ENCODE measurements at places on chromosomes 12 and 14.

DNA sequence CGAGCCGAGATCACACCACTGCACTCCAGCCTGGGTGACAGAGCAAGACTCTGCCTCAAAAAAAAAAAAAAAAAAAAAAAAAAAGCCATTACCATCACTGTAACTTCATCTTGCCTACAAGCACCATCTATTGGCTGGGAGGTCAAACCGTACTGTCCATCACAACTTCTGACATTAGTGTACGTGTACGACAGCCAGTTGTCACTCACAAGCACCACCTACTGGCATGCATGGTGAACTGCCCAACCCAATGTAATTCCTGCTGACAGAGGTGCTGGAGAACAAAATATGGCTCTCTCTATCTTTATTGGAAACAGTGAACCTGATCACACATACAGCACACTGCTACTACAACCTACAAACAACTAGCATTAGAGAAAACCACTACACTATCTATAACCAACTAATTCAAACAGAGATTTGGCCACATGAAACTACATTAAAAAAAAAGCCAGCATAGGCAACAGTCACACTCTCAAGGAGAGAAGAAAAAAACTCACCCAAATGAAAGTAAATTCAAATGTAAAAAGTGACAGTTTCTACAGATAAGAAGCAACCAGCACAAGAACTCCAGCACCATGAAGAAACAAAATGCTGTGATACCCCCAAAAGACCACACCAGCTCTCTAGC lies 82.3 kb downstream of the PUS7L start:
- no peak for DNase-seq

DNA sequence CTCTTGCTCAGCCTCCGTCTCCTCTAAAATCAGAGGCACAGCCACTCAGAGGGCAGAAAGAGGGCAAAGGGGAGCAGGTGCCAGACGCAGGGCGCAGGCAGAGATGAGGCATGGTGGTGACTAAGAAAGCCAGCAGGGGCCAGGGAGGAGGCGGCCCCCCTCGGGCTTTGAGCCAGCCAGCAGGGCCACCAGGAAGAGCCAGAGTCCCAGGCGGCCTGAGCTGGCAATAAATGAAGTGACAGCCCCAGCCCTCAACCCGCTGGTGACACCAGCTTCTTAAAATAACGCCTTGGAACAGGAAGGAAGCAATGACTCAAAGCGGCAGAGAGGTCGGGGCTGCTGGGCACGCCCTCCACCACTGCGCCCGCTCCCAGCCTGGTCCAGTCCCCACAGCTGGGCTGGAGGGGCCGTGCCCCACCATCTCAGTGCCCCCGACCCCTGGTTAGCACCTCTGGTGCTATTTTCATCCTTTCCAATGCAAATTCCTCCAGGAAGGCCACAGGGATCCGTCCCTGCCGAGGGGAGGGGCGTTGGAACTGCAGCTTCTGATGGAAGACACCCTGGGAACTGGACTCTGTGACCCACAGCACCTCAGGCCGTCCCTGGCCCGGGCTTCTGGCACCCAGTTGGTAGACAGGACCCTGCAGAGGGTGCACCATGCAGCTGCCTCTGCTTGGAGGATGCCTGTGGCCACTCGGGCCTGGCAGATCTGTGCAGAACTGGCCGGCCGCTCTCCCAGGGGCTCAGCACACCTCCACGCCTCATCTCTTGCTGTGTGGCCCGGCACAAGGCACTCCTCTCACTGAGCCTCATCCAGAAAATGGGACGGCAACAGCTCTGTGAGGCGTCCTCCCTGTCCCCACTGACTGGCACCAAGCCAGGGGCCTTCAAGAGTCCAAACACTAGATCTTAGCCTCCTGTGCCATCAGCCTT lies 113.7 kb downstream of the NCOR2 start:
- peak; percentile 34 for DNase-seq

DNA sequence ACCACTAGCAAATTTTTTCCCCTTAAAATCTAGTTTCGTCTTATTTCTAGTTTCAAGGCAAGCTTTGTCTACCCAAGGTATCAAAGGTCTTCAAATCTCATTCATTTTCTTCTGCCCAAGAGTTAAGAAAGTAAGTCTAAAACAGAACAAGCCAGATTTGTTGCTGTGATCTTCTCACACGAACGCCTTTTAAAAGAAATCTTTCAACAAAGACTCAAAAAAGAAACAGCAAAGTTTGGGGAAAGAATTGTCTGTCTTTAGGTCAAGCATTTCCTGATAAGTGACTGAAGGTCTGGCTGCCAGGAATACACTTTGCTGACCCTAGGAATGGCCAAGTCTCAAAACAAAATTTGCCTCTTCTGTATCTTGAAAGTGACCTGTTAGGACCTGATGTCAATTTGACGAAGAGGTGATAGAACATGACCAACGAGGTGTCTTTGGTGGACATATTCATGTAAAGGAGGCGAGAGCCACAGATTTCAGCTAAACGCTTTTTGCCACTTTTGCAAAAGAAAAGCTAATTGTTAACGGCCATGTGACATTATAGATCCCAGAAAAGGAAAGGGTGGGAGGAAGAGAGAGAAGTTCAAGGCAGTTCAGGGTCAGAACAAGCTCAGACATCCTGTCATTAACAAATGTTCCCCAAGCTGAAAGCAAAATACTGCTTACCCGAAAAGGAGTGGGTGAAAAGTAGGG lies 1.7 kb downstream of the CDK17 start:
- no peak for DNase-seq

DNA sequence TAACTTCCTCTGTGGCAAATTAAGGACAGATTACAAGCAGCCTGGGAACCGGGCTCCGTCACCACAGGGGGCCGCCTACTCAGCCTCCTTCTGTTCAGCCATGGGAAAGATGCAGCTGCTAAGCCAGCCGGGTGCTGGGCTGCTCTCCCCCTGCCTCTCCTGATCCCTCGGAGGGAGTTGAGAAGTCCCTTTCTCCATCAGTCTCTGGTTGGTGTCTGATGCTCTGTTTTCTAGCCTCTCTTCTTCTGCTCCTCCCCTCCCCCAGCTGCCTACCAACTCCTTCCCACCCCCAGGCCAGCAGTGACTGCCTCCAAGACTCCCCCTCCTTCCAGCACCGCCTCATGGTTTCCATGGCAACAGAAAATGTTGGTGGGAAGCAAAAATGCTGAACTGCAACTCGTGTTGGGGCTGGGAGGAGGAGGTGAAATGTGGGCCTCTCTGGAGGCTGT lies 486.7 kb downstream of the APAF1 start:
- no peak for DNase-seq

GRCh38 chr12:112017041-112017440 lies 3.8 kb downstream of the ERP29 start:
- DNase-seq = no peak

- DNase-seq = no peak
Measured at GRCh38 chr12:92437452-92437851, 265.3 kb upstream of the PLEKHG7 start.

GRCh38 chr14:80136358-80136757 lies 74.9 kb downstream of the DIO2 start:
- no peak for DNase-seq

DNA sequence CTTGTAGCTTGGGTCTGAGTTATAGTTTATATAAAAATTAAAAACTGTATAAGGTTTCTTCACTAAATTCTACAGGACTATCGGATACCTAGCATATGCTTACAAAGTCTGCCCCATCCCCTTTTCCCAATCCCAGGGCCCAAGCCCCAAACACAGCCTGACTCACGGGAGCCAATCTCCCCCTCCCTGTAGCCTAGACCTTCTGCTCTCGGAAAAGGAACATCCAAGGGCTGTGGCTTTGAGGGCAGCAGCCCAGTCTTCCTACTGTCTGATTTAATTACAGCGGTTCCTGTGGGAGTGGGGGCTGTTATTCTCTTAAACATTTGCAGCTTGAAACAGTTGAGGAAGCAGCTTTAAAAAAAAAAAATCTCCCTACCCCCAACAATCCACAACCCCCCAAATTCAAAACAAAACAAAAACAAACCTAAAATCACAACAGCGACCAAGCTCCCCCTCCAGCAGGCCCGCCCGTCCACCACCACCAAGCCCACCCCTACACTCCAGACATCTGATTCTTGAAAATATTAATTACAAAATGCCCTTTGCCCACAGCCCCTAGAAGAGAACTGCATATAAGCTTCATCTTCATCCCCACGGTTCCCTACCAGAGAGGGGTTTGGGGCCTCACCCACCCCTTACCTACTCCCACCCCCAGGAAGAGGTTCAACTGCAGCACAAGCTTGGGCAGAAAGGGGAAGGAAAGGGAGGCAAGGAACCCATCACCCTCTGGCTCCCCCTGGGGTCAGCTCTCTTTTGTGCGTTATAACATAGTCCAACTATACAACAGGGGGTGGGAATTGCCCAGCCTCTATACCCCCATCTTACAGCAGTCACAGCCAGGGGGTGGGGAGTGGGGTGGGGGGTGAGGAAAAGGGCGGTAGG lies 1.1 kb upstream of the PRKAG1 start:
- DNase-seq = no peak

GRCh38 chr12:132525833-132526455 lies 36.0 kb downstream of the FBRSL1 start:
- no peak for DNase-seq

GRCh38 chr14:61875483-61875882 lies 113.3 kb downstream of the SNAPC1 start:
- DNase-seq = no peak

GRCh38 chr12:130447655-130447965 lies 109.9 kb downstream of the PIWIL1 start:
- DNase-seq = no peak

DNA sequence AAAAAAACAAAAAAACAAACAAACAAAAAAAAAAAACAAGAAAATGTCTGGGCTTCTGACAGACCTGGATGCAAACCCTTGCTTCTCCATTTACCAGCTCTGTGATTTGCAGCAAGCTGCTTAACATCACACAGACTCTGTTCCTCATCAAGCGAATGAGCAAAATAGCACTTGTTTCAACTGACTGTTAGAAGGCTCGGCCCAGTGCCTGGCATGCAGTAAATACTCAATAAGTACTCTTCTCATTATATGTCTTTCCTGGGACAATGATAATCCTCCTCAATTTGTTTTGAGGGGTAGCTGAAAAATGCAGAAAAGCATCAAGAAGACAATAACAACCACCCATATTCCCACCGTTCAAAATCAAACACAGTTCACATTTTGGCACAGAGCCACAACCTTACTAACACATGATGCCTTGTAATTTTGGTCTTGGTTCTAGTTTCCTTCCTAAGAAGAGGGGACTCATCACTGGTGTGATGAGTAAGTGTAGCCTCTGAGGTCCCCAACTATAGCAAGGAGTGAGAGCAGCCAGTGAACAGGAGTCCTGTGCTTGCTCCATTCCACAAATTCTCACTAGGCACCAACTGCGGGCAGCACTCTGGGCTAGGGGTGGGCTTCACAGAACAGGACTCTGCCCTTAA lies 60.4 kb downstream of the TTC7B start:
- DNase-seq = no peak

GRCh38 chr12:97756741-97757140 lies 294.1 kb downstream of the RMST start:
- no peak for DNase-seq

DNA sequence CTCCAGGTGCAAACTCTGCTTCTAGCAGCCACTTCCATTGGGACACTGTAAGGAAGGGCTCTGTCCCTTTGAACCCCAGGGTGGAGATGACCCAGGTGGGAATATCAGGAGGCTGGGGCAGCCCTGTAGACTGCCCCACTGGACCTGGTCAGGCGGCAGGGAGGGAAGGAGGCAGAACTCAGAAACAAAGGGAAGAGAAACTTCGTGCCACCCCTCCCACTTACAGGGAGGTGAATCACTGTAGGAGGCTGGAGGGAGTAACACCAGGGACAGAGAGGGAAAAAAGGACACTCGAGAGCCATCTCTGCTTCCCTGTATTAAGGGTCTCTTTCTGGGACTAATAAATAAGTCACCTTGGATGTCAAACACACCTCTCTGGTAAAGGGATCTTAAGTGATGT lies 37.4 kb downstream of the ISCA2 start:
- DNase-seq = no peak

GRCh38 chr14:96252999-96253539 lies 2.9 kb upstream of the BDKRB1 start:
- peak; percentile 51 for DNase-seq

GRCh38 chr12:32312049-32312670 lies 87.2 kb upstream of the FGD4 start:
- DNase-seq = peak; percentile 30

DNA sequence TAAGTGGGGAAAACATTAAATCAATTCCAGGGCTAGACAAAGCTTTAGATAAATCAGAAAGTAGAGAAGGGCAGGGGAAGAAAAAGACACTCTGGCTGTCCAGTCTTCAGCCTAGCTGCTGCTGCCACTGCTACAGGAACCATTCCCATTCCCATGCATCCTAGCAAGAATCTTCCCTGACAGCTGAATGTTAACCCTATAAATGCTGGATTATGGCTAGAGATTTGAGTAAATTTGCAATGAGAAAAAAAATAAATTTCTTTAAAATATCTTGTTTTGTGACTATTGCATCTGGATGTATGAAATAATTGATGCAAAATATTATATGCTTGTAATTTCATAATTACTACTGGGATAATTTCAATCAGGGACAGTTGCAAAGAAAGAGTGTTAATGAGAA lies 15.0 kb upstream of the CDKN3 start:
- DNase-seq = no peak

DNA sequence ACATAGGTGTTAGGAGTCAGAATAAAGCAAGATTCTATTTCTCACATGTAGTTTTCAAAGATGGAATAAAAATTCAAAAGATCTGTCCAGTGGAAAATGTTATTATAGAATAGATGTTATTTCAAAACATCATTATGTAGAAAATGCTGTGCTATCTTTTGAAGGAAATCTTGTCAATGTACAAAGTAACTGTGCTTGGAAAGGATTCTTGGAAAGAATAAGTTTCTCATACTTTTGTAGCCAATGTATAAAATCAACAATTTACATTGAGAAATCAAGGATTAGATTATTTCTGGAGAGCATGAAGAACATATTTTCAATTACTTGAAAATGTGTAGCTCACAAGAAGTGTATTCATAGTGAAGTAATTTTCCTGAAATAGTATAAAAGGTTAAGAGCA lies 532.5 kb upstream of the MGAT4C start:
- DNase-seq = no peak

- DNase-seq = peak; percentile 59
Measured at GRCh38 chr12:28568704-28569103, 378.4 kb downstream of the CCDC91 start.

Measured in BJ (cell line).